ENCODE measurements at places on chromosomes 5 and 9. TPM values are rescaled to one million over a fixed set of nuclear protein-coding genes. Genes with fewer than 3 reads are reported as not detected.
A peak's percentile ranks its signal among the peaks of the same experiment; 100 is the strongest.

GRCh38 chr5:28473531-28474107 is 1435.2 kb upstream of the CDH9 start:
- DNase-seq = no peak

DNA sequence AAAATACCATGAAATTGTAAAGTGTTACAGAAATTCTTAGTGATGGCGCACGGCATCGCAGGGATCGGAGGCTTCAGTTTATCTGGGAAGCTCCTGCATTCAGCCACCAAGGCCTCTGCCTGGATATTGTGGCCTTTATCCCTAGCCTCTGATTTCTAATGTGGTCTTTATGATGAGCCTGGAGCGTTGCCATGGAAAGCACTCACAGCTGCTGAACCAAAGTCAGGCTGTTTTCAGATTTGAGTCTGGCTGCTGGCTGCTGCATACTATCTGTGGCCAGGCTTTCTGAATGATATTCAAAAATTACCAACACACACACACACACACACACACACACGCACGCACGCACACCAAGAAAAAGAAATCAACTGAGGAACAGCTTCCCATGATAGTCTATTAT is 101.1 kb upstream of the ZNF366 start:
- peak; percentile 87 for DNase-seq

DNA sequence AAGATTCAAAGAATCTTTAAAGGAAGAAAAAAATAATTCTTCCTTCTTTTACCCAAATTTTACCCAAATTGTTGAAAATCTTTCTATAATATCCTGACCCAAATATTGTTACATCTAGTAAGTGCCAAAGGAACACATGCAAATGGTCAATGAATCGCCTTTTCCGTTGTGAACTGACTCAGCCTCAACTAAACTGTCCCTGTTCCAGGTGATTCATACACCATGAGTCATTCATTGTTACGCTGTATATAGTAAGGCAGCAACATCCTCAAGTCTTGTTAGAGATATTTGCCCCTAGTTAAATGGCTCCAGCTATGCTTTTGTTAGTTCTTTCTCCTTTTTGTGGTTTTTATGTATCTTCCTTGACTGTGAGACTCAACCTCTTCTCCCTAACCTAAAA is 9.7 kb downstream of the PTGER4 start:
- DNase-seq = peak; percentile 76

DNA sequence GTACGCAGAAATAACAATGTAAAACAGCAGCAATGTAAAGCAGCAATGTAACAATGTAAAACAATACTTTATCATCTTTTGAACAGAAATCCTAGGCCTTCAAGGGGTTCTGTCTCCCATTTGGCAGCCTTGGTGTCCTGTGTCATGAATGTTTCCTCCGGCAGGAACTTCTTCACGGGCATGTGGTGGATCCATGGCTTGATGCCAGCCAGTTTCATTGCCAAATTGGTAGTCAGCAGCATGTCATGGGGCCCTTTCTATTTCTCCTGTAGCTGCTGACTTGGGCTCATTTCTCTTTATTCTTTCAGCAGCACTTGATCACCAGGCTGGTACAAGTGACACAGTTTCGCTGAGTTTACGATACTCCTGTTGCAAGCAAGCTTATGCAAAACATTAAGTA is 275.3 kb downstream of the HTR1A start:
- no peak for DNase-seq

GRCh38 chr5:73312146-73312871 is 136.3 kb downstream of the FOXD1 start:
- DNase-seq = no peak

DNA sequence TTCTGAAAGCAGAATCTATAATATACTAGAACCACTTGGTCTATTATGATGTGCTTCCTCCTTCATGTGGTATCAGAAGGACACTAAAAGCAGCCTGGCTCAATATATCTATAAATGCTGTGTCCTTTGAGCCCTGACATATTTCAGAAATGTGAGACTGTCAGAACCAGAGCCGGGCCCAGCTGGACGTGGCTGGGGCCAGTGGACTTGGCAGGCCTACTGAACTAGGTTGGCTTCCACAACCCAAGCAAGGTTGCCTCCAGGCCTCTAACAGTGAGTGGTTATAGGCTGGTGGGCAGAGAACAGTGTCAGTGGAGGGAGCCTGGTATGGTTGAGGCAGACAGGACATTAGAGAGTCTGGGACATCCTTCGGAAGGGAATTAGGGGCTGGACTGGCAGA is 78.9 kb downstream of the GALNT10 start:
- DNase-seq = no peak

- DNase-seq = no peak
Measured at GRCh38 chr9:91146391-91147019, 215.2 kb downstream of the AUH start.

C9orf153 gene
- not detected for polyA plus RNA-seq

DNA sequence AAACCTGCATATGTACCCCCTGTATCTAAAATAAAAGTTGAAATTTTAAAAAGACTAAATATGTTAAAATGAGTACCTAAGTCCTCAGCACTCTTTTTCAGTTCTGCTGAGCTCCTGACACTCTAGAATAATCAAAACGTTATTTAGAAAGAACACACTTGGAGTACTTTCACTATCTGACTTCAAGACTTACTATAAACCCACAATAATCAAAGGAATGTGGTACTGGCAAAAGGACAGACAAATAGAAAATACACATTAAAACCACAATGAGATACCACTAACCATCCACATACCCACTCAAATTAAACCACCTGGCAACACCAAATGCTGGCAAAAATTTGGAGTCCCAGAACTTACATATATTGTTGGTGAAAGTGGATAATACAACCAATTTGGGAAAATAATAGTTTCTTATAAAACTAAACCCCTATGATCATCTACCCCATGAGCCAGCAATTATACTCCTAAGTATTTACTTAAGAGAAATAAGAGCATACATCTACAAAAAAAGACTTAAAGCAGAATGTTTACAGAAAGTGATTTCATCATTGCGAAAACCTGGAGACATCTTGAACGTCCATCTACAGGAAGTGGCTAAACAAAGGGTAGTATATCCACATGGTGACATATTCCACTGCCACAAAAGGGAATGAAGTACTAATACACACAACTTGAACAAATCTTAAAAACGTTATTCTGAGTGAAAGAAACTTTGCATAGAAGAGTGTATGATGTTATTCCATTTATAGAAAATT is 12.8 kb upstream of the PRSS3 start:
- DNase-seq = no peak

GRCh38 chr5:131684051-131684450 is 49.0 kb upstream of the RAPGEF6 start:
- no peak for DNase-seq

SPAAR gene
- not detected for polyA plus RNA-seq

- DNase-seq = no peak
Measured at GRCh38 chr9:2781336-2781735, 62.6 kb downstream of the PUM3 start.

SPATA31A3 gene
- not detected for polyA plus RNA-seq

GRCh38 chr5:80192507-80193241 is 63.2 kb downstream of the SERINC5 start:
- DNase-seq = peak; percentile 73

GRCh38 chr9:14170392-14170931 is 143.5 kb downstream of the NFIB start:
- DNase-seq = no peak

GPR151 gene
- not detected for polyA plus RNA-seq

GRCh38 chr5:139418793-139419192 is 14.9 kb upstream of the SPATA24 start:
- DNase-seq = no peak

EQTN gene
- not detected for polyA plus RNA-seq

- no peak for DNase-seq
Measured at GRCh38 chr9:12934545-12935272, 159.9 kb downstream of the LURAP1L start.

DNA sequence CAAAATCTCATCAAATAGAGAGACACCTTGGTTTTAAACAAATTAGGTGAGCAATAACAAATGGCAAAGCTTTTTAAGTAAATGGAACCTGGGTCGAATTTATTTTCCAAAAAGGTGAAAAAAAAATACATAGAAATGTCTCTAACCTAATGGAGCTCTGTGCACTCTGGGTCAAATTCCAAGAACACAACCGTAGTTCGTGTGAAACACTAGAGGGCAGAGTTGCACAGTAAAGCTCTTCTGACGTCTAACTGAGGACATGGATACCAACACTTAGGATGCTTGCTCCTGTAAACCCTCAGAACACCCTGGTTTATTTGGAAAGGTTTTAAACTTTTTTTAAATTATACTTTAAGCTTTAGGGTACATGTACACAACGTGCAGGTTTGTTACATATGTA is 18.9 kb downstream of the MARCHF11 start:
- DNase-seq = peak; percentile 23

DNA sequence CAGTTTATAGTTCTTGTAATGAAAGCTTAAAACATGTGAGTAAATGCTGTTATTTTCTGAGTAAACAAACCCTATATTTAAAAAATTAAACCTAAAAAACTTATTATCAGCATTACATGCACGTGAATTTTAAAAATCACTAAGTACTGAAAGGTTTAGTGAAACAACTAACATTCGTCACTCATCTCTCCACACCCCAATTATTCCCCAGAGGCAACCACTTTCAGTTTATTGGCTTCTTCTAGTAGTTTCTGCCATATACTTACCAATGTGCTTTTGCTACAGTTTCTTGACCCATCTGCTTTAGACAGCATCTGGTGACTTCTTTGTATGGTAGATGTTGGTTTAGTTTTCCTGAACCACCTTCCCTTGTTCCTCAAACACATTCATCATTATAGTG is 58.1 kb downstream of the ANGPTL2 start:
- DNase-seq = no peak

DNA sequence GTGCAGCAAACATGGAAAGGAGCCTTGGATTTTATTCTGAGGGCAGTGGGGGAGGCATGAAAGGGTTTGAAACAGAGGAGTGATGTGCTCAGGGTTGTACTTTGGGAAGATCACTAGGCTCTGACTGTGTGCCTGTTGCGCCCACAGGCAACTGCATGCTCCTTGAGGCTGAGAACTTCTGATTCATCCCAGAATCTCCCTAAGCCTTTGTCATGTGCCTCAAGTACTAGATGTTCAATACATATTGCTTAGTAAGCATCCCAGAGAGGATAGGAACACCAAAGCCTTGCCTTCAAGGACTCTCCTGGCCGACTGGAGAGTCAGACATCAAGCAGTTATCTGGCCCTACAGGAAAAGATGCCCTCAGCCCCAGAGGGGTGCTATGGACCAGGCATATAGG is 54.1 kb downstream of the ARHGEF37 start:
- DNase-seq = no peak

SLC2A6 gene
- polyA plus RNA-seq = not detected

GRCh38 chr9:29564564-29564963 is 1991.3 kb upstream of the C9orf72 start:
- no peak for DNase-seq

CDH10 gene
- 0.98 TPM for polyA plus RNA-seq

GRCh38 chr9:133696071-133696472 is 42.1 kb downstream of the SARDH start:
- no peak for DNase-seq

DNA sequence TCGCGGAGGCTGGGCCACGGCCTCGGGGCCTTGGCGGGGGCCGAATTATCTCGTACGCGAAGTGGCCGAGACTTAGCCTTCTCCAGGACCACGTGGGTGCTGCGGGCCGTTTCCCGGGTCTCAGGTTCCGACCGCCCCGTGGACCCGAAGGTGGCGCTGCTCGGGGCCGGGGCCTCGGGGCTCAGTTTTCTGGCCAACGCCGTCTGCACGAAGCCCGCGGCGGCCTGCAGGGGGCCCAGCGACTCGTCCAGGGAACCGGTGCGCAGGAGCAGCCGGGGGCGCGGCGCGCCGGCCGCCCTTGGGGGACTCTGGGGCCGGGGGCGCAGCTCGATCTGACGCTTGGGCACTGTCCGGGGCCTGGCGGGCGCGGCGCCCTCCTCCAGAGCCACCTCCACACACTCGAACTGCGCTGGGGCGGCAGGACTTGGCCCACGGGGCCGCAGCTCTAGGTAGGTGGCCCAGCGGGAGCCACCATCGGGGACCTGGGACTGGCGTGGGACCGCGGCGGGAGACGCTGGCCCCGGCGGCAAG is 716 bp downstream of the PROB1 start:
- no peak for DNase-seq

GRCh38 chr9:108535526-108535925 is 320.3 kb downstream of the ACTL7B start:
- DNase-seq = no peak

COL27A1 gene
- 124 TPM for polyA plus RNA-seq

RFX3 gene
- not detected for polyA plus RNA-seq

DNA sequence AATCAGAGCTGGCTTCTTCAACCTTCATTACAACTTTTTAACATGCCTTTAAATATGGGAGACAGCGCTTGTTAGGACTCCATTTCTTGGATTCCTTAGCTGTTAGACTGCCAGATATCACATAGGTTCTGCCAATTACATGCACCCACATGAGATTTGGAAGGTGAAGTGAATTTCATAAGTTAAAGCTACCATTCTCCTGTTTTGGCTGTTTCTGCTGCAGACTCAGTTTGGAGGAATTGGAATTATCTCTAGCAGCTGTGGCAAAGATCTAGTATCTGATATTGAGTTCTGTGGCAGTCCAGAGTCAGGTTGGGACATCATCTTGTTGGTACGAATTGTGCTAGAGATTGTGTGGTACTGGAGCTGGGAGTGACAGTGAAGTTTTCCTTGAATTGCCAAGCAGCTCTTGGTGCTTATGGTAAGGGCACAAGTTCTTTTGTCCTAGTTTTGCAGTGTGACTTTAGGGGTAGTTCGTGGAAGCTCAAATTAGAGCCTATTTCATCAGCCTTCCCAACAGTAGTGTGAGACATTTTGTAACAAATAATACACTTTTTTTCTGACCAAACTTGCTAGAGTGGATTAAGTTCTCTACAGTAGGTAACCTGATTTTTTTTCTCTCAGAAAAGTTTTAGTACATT is 9.1 kb upstream of the PJA2 start:
- no peak for DNase-seq

DNA sequence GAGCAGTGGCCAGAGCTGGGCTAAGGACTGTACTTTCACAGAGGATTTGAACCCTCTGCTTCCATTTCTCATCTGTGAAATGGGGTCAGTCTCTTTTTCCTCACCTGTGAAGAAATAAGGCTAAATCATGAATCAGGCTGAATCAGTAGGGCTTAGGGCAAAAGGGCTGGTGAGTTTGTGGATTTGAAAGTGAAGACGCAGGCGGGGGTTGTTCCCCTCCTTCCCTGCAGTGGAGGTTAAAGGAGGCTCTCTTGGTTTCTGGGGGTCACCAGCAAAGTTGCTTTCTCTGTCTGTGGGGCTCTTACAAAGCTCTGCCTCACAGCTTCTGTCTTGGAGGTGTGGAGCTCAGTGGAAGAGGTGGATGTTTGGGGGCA is 17.6 kb upstream of the NDST1 start:
- no peak for DNase-seq

SPINK4 gene
- polyA plus RNA-seq = not detected

HAVCR2 gene
- 3.6 TPM for polyA plus RNA-seq
